Vagina (tissue), 2 donors: ENCODE measurements at places on chromosomes 12 and 14. TPM values are rescaled to one million over a fixed set of nuclear protein-coding genes. Genes with fewer than 3 reads are reported as not detected.
A peak's percentile ranks its signal among the peaks of the same experiment; 100 is the strongest.

Gene KCNC2
- total RNA-seq = 0.25 TPM

Gene PRR4
- 6.1 TPM for total RNA-seq

Gene ATP5MC2
- 311 TPM for total RNA-seq

Gene HELB
- 5.2 TPM for total RNA-seq

Gene ASCL1
- total RNA-seq = not detected

Gene RAD51AP1
- 4.2 TPM for total RNA-seq

Gene LHX5
- not detected for total RNA-seq

- no peaks in the 10 kb centered on the region for H3K27me3 ChIP-seq
- no peak for DNase-seq
- H3K27ac ChIP-seq = no peak overlapping the region
- no peaks in the 10 kb centered on the region for H3K36me3 ChIP-seq
Measured at GRCh38 chr12:100827901-100828520, 33.4 kb downstream of the ANO4 start.

- DNase-seq = peak; percentile 29
- no peak overlapping the region for H3K27ac ChIP-seq
- H3K27me3 ChIP-seq = no peaks in the 10 kb centered on the region
- no peak overlapping the region for H3K4me3 ChIP-seq
Measured at GRCh38 chr14:96627386-96627785, 125.2 kb downstream of the PAPOLA start.

- H3K4me3 ChIP-seq = no peak overlapping the region
- no peaks in the 10 kb centered on the region for H3K27me3 ChIP-seq
- no peaks in the 10 kb centered on the region for H3K4me1 ChIP-seq
- H3K36me3 ChIP-seq = no peaks in the 10 kb centered on the region
- DNase-seq = no peak
Measured at GRCh38 chr12:130526813-130527212, 189.1 kb downstream of the PIWIL1 start.

DNA sequence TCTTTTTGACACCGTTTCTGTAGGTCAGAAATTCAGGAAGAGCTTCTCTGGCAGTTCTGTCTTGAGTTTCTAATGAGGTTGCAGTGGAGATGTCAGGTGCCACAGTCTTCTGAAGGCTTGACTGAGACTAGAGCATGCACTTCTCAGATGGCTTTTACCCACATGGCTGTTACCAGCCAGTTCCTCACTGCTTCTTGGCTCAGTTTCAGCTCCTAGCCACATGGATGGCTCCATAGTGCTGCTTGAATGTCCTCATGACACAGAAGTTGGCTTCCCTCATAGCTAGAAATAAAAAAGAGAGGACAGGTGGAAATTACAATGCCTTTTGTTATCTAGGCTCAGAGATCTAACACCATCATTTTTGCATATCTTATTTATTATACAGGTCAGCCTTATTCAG is 38.1 kb upstream of the SLC2A13 start:
- no peaks in the 10 kb centered on the region for H3K4me1 ChIP-seq
- H3K27me3 ChIP-seq = no peaks in the 10 kb centered on the region
- no peak overlapping the region for H3K4me3 ChIP-seq
- DNase-seq = no peak
- H3K36me3 ChIP-seq = no peaks in the 10 kb centered on the region
- H3K27ac ChIP-seq = no peak overlapping the region

DNA sequence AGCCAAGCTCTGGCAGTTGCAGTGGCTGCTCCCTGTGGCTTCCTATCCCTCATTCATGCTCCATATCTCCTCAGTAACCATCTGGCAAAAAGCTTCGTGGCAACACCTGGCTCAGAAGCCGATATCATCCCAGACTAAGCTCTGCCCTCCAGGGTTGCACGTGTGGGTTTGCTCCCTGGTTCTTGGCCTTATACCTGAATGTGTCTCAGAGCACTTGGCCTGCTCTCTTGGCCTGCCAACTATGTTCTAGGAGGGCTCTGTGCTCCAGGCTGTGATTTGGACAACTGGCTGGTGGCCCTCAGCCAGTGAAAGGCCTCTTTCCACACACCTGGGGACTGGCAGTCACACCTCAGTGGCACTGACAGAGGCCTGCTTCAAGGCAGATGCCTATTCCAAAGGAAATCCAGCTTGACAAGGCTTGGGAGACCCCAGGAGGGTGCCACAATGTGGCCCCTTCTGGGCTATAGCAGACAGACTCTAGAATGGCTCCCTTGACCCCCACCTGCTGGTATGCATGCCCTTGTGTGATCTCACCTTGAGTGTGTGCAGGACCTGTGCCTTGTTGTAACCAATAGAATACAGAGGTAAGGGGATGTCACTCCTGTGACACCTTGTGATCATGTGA is 10.5 kb downstream of the PLD4 start:
- peaks cover 13% of the 10 kb centered on the region for H3K36me3 ChIP-seq
- H3K4me3 ChIP-seq = no peak overlapping the region
- H3K27ac ChIP-seq = no peak overlapping the region
- peaks cover 30% of the 10 kb centered on the region for H3K4me1 ChIP-seq
- no peaks in the 10 kb centered on the region for H3K27me3 ChIP-seq

- H3K27me3 ChIP-seq = no peaks in the 10 kb centered on the region
- no peaks in the 10 kb centered on the region for H3K36me3 ChIP-seq
- H3K4me3 ChIP-seq = no peak overlapping the region
- peak overlapping the region; percentile 44 for H3K27ac ChIP-seq
- no peak for DNase-seq
Measured at GRCh38 chr14:93764211-93764659, 24.1 kb downstream of the PRIMA1 start.

GRCh38 chr14:97401714-97402113 is 604.5 kb downstream of the VRK1 start:
- no peak overlapping the region for H3K27ac ChIP-seq
- no peaks in the 10 kb centered on the region for H3K36me3 ChIP-seq
- no peak overlapping the region for H3K4me3 ChIP-seq
- H3K27me3 ChIP-seq = no peaks in the 10 kb centered on the region
- H3K4me1 ChIP-seq = no peaks in the 10 kb centered on the region

DNA sequence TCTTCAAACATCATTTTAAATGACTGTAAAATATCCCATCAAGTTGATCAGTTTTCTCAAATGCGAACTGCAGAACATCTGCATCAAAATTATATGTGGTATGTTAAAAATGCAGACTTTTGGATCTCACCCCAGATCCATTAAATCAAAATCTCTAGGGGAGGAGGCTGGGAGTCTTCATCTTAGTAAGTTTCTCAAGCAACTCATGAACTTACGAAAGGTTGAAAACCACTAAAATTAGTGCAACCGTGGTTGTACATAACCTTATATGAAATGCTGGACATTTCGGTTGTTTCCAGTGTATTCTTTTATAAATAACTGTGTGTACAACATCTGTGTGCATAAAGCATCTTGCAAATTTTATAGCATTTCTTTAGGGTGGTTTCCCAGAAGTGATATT is 39.2 kb downstream of the ZFP36L1 start:
- H3K36me3 ChIP-seq = no peaks in the 10 kb centered on the region
- H3K4me1 ChIP-seq = peaks cover 28% of the 10 kb centered on the region
- no peak overlapping the region for H3K4me3 ChIP-seq
- no peaks in the 10 kb centered on the region for H3K27me3 ChIP-seq

DNA sequence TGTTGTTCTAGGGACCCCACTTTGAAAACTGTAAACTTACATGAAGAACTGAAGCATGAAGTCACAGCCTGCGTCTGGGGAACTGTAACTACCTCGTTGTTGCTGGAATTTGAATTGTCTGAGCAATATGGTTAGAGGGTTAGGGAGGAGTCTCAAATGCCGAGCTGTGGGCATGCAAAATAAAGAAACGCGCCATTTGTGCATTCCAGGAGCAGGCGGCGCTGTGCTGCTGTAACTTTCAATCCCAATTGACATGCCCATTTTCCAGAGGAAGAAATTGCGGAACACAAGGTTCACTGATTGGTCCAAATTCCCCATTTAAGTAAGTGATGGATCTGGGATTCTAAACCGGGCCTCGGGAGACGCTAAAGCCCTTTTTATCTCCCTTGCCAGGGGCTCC is 61.3 kb downstream of the ZNF664 start:
- H3K4me1 ChIP-seq = peaks cover 13% of the 10 kb centered on the region
- no peak for DNase-seq
- H3K27ac ChIP-seq = no peak overlapping the region
- H3K4me3 ChIP-seq = no peak overlapping the region
- H3K27me3 ChIP-seq = no peaks in the 10 kb centered on the region
- no peaks in the 10 kb centered on the region for H3K36me3 ChIP-seq

GRCh38 chr14:30005114-30005808 is 77.6 kb upstream of the PRKD1 start:
- H3K36me3 ChIP-seq = no peaks in the 10 kb centered on the region
- H3K27me3 ChIP-seq = no peaks in the 10 kb centered on the region
- H3K4me1 ChIP-seq = no peaks in the 10 kb centered on the region

DNA sequence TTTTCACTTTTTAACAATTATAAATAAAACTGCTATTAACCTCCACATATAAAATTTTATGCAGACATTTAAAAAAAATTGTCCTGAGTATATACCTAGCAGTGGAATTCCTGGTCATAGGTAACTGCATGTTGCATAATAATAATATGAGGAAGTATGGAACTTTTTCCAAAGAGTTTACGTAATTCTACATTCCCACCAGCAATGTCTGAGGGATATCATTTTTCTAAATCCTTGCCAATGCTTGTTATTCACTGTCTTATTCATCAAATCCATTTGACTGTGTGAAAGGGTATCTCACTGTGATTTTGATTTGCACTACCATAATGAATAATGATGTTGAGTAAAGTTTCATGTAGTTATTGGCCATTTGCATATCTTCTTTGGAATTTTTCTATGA is 393.8 kb downstream of the LRFN5 start:
- H3K36me3 ChIP-seq = no peaks in the 10 kb centered on the region
- no peaks in the 10 kb centered on the region for H3K4me1 ChIP-seq
- H3K27ac ChIP-seq = no peak overlapping the region
- no peak overlapping the region for H3K4me3 ChIP-seq
- H3K27me3 ChIP-seq = no peaks in the 10 kb centered on the region

- H3K36me3 ChIP-seq = no peaks in the 10 kb centered on the region
- DNase-seq = no peak
- H3K27me3 ChIP-seq = no peaks in the 10 kb centered on the region
- peaks cover 25% of the 10 kb centered on the region for H3K4me1 ChIP-seq
- no peak overlapping the region for H3K4me3 ChIP-seq
Measured at GRCh38 chr14:105163040-105163742, 5.4 kb downstream of the JAG2 start.

GRCh38 chr12:1660304-1661187 is 30.3 kb upstream of the ADIPOR2 start:
- no peaks in the 10 kb centered on the region for H3K27me3 ChIP-seq
- peak overlapping the region; percentile 97 for H3K27ac ChIP-seq
- DNase-seq = peak; percentile 94

GRCh38 chr12:131759176-131759575 is 48.3 kb downstream of the SFSWAP start:
- no peak overlapping the region for H3K27ac ChIP-seq
- H3K4me1 ChIP-seq = no peaks in the 10 kb centered on the region
- DNase-seq = no peak
- no peaks in the 10 kb centered on the region for H3K27me3 ChIP-seq
- H3K4me3 ChIP-seq = no peak overlapping the region

DNA sequence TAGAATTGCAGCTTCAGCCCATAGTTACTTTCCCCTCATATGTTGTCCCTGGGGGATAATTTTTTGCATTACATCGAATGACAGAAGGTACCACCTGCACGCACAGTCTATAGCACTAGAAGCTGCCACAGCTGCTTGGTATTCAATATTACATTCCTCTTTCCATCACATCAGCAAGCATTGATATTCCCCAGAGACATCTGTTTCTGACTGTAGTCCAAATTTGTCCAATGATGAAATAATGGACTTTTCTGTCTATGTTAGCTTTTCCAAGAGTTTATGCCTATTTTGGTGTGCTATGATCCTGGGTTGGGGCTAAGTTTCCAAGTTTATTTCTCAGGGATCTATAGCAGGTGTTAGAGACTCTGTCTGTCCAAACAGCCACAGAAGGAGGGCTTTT is 335.4 kb downstream of the LRIG3 start:
- no peaks in the 10 kb centered on the region for H3K27me3 ChIP-seq
- H3K27ac ChIP-seq = no peak overlapping the region
- DNase-seq = no peak
- H3K4me1 ChIP-seq = peaks cover 10% of the 10 kb centered on the region
- no peak overlapping the region for H3K4me3 ChIP-seq

DNA sequence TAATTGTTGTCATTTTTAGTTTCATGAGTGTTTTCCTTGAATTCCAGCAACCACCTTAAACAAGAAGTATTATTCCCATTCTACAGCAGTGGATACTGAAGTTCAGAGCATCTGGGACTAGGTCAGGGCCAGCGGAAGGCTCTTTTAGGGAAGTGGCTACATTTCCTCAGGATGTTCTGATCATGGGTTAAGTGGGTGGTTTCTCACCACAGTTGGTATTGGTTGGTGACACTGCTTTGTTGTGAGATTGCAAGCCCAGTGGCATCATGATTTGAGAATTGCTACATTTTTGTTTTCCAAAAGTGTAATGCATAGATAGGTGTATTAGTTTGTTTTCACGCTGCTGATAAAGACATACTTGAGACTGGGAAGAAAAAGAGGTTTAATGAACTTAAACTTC is 47.1 kb downstream of the SYNE2 start:
- H3K4me1 ChIP-seq = peaks cover 27% of the 10 kb centered on the region
- no peaks in the 10 kb centered on the region for H3K27me3 ChIP-seq
- no peak for DNase-seq

GRCh38 chr12:45336762-45337596 is 121.1 kb downstream of the ANO6 start:
- H3K4me3 ChIP-seq = no peak overlapping the region
- no peaks in the 10 kb centered on the region for H3K36me3 ChIP-seq
- DNase-seq = no peak
- H3K27ac ChIP-seq = no peak overlapping the region

- no peaks in the 10 kb centered on the region for H3K27me3 ChIP-seq
- no peaks in the 10 kb centered on the region for H3K4me1 ChIP-seq
- no peak overlapping the region for H3K27ac ChIP-seq
- H3K4me3 ChIP-seq = no peak overlapping the region
Measured at GRCh38 chr12:112214064-112214463, 88.7 kb downstream of the TRAFD1 start.

- no peak for DNase-seq
- H3K4me1 ChIP-seq = peaks cover 10% of the 10 kb centered on the region
- H3K36me3 ChIP-seq = peaks cover 65% of the 10 kb centered on the region
- no peaks in the 10 kb centered on the region for H3K27me3 ChIP-seq
- H3K4me3 ChIP-seq = no peak overlapping the region
- H3K27ac ChIP-seq = no peak overlapping the region
Measured at GRCh38 chr12:6570264-6570887, 2.3 kb upstream of the NOP2 start.

DNA sequence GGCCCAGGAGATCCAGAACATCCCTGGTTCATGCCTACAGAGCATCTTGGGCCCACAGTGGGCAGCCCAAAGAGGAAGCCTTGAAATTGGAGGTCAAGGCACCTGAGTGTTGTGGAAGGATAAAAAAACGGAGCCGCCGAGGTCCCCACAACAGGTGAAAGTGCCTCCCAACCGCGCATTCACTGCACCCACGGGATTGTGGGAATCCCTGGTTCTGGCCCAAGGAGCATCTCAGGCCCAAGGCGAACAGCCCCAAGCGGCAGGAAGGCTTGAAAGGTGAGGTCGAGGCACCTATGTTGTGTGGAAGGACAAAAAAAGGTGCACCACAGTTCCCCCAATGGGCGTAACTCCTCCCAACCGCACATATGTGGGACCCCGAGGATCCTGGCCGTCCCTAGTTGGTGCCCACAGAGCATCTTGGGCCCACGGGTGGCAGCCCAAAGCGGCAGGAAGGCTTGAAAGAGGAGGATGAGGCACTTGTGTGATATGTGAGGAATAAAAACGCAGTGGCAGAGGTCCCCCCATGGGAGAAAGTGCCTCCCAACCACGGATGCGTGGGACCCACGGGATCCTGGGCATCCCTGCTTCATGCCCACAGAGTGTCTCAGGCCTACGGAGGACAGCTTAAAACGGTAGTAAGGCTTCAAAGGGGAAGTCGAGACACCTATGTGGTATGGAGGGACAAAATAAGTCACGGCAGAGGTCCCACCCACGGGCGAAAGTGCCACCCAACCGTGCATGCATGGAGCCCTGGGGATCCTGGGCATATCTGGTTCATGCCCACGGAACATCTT is 583.9 kb downstream of the ALG10 start:
- no peak overlapping the region for H3K27ac ChIP-seq
- H3K4me1 ChIP-seq = no peaks in the 10 kb centered on the region
- H3K4me3 ChIP-seq = no peak overlapping the region
